ENCODE measurements at places on chromosomes 4 and X. TPM values are rescaled to one million over a fixed set of nuclear protein-coding genes. Genes with fewer than 3 reads are reported as not detected.

Gene ANKRD37
- 19.1 TPM for total RNA-seq

Gene PRKG2
- 7.6 TPM for total RNA-seq

Gene GPR78
- total RNA-seq: not detected

Gene SLC9A7
- 16.8 TPM for total RNA-seq

Gene SULT1E1
- 10.2 TPM for total RNA-seq

Gene TMEM154
- 7.4 TPM for total RNA-seq

Gene SEC24D
- total RNA-seq: 138 TPM

Gene GAGE2A
- total RNA-seq: not detected

Gene NSUN7
- total RNA-seq: not detected

Gene SMIM14
- total RNA-seq: 32.4 TPM

Gene SOX3
- not detected for total RNA-seq

Gene CCSER1
- 5.7 TPM for total RNA-seq

Gene ATP5ME
- 64.3 TPM for total RNA-seq

All from cardiac atrium fibroblast (primary cell).